ENCODE measurements at places on chromosomes 3 and 15.

DNA sequence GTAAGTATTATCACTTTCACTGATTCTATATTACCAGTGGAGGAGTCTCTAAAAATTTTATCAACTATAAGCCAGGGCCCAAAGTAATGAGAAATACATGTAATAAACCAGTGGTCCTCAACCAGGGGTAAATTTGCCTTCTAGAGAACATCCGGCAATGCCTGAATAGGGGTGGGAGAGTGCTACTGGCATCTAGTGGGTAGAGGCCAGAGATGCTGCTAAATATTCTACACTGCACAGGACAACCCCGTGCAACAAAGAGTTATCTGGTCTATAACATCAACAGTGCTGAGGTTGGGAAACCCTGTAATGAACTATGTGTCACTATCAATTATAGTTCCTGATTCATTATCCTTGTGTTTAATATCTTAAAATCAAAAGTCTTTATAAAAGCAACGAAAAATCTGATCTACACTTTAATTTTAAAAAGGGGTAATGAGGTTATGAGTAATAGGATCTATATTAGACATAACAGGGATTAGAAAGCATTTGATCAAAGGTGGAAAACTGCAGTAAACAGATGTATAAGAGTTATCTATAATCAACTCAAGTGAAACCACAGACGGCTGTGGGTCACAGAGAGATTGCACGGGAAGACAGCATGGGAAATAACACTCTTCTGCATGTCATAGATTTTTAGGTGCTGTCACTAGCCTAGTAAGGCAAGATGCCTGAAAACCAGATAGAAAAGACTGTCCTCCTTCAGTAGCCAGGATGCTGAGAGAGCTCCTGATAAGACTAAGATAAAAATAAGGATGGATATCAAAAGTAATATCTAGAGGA lies 2.0 kb downstream of the LYSMD2 start:
- no peak for DNase-seq

GRCh38 chr3:22228705-22229104 lies 477.7 kb upstream of the ZNF385D start:
- no peak for DNase-seq

DNA sequence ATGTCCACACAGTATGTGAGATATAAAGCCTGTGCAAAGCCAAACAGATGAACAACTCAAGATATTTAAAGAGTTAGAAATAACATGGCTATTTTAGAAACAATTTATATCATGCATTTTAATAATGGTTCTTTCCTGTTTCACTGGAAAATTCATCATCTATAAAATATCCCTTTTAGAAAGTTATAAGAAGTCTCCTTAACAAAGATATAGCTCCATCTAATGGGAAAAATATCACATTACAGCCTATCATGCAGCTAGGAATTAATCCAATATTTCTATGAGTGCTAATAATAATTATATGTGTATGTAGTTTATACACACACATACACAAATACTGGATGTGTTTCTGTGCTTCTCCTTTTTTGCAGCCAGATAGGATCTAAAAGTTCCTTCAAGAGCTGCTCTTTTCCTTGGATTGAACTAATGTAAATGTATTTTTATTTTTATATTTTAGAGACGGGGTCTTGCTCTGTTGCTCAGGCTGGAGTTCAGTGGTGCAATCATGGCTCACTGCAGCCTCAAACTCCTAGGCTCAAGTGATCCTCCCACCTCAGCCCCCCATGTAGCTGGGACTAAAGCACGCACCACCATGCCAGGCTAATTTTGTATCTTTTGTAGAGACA lies 21.6 kb downstream of the RPL22L1 start:
- DNase-seq: peak; percentile 37

DNA sequence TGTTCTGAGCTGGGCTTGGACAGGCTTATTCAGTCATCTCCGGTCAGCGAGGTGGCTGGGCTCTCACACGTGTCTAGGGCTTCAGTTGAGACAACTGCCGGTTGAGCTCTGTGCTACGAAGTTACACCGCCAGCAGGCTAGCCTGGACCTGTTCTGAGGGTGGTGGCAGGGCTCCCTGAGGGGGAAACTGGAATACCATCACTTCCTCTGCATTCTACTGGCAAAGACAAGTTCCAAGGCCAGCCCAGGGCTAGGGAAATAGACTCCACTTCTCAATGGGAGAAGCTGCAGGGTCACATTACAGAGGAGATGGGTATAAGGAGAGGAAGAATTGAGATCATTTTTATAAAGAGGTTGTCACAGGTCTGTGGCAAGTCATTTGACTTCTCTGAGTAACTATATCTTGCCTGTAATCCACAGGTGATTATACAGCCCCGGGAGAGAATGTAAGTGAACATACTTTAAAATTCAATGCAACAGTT lies 106.8 kb upstream of the IL12A start:
- peak; percentile 91 for DNase-seq

- DNase-seq: no peak
Observed at GRCh38 chr3:184508938-184509337, 52.6 kb upstream of the EPHB3 start.

DNA sequence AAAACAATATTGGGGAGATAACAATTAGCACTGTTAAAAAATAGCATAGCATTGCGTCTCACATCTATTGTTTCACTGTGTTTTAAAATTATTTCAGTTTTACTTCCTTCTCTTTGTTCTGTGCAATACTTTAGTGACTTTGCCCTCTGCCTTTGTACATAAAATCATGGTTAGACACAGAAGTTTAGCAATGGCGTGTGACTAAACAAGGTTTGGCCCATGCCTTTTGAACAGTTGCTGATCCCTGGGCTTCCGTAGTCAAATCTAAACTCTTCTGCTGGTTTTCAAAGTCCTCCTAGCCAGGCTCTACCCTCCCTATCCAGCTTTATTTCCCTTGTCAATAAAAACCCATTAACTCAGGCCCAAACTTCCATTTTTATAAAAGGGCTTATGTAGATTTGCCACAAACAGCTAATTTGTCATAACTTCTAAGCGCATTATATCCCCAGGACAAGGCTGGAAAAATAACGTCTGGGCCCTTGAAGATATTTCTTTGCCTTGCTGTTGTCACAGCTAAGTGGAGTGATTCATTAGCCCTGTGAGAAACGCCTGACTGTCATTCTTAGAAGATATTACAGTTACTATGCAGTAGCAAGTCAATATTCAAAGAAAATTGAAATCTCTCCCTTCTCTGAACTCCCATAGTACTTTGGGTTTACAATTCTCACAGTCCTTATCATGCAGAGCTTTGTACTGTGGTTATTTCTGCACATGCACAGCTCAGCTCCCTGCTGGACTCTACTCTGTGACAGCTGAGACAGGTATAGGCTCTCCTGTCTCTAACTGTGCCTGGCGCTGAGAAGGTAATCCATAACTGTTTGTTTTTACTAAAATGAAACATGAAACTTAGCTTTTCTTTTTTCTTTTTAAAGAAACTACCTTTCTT lies 123.4 kb upstream of the SLC24A5 start:
- no peak for DNase-seq

- no peak for DNase-seq
Observed at GRCh38 chr15:68536331-68537095, 42.3 kb upstream of the CORO2B start.

- no peak for DNase-seq
Observed at GRCh38 chr15:66638377-66638776, 63.7 kb upstream of the SMAD6 start.

DNA sequence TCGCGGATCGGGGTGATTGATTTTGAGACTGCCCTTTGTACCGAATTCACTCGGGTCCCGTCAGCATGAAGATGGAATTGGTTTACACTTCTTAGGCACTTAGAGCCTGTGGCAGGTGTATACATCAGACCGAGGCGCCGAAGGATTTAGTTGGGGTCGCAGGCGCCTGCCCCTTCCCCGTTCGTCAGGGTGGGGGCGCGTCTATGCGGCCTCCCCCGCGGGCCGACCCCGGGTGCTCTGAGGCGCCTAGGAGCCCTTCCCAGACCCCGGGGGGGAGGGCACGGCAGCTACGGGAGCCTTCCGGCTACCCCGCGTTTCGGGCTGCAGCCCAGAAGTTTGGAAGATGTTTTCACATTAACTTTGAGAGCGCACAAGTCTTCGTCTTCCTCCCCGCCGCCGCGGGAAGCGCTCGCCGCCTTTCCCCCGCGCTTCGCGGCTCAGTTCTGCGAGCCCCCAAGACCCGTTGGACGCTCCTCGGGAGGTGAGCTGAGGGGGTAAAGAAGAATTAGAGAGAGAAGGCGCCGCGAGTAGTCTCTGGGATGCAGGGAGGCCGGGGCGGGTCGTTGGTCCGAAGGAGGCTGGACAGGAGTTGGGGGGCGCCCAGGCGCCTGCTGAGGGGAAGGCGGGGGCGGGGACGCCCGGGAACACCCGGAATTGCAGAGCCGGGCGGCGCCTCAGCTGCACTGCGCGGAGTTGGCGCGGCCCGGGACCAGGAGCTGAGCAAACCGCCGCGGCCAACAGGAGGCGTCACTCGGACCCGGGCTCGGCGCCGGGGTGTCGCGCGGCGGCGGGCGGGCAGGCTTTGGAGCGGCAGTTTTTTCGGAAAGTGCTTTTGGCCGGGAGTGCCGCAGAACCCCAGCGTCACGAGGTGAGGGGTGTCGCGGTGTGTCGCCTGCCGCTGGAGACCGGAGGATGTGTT lies 780 bp downstream of the TIPARP start:
- no peak for DNase-seq

- peak; percentile 63 for DNase-seq
Observed at GRCh38 chr3:120855665-120856437, 52.2 kb upstream of the STXBP5L start.

GRCh38 chr3:188904670-188905069 lies 267.1 kb upstream of the TPRG1 start:
- DNase-seq: no peak

DNA sequence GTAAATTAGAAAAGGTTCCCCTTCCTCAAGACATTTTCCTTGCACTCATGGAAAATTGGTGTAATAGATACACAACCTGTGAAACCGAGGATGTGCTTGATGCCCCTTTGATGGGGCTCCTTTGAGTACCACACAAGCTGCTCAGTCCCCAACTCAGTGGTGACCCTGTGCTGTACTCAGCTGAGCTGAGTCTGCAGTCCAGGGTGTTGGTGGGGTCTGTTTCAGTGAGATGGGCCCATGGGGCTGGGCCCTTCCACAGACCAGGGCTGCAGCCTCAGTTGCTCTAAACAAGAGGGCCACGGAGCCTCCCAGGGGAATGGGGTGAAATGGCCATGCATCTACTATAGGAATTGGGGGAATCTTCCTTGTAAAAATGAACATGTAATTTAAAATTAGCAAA lies 39.3 kb downstream of the KY start:
- no peak for DNase-seq

DNA sequence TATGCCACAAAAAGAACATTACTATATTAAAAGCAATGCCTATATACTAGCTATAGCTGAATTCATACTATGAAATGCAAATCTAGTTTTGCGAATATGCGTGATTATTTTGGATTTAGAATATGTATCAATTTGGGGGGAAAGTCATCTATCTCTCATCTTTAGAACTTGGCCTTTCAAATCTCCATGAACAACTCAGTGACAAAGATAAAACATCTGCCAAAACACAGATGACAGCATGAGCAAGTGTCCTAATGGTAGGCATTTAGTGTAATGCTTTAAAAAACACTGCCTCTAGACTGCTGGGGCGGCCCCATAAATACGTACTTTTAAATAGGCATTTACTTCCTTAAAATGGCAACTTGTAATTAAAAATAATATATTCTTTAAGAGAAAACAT lies 2.7 kb downstream of the CD47 start:
- DNase-seq: no peak

DNA sequence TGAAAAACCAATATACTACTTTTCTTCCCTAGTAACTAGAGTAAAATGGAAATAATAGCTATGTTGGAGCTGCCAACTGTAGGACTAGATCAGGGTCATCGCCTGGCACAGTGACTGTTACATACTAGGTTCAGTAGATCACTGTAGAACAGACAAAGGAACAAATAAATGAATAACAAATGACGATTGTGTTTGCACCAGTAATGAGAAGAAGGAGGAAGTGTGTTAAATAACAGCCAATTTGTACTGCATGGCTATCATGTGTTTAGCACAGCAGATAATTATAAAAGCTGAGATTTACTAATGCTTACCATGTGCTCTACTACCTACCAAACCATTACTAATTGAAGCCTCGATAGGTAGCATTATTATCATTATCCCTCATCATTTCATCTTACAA lies 85.3 kb upstream of the FXR1 start:
- DNase-seq: no peak

GRCh38 chr3:8793242-8793641 lies 23.8 kb upstream of the OXTR start:
- peak; percentile 16 for DNase-seq

- DNase-seq: no peak
Observed at GRCh38 chr15:78830514-78831228, 19.4 kb upstream of the ADAMTS7 start.

GRCh38 chr15:31579282-31579681 lies 252.6 kb downstream of the KLF13 start:
- no peak for DNase-seq

DNA sequence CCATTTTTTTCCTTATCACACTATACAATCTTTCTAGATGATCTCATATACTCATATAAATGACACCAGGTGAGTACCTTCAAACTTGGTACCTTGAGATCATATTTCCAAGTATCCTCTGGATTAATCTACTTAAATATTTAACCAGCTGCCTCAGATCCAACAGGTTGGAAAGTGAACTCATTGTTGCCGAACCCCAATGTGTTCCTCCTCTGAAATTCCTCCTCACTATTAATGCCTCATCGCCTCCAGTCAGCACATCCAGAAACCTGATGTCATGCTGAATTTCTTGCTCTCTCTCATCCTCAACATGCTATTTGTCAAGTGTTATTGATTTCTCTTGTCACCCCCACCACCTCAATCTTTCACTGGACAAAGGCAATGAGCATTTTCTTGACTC lies 221.8 kb downstream of the FMN1 start:
- DNase-seq: no peak

DNA sequence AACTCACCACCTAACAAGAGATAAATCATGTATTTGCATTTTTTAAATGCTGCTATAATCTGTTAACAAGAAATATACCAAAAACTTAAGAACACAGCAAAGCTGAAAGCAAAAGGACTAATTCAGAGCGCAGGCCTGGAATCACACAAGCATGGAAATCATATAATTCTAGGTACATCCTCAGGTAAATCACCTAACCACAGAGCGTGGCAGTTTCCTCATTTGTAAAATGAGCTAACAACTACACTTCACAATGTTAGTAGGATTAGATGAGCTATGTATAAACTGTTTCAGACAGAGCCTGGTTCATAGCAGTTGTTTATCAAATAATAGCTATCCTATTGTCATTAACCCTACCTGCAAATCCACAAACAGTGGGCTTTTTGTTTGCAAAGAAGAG lies 146.4 kb downstream of the ERC2 start:
- no peak for DNase-seq
